ENCODE measurements at places on chromosomes 7 and 10.
A peak's percentile ranks its signal among the peaks of the same experiment; 100 is the strongest.

DNA sequence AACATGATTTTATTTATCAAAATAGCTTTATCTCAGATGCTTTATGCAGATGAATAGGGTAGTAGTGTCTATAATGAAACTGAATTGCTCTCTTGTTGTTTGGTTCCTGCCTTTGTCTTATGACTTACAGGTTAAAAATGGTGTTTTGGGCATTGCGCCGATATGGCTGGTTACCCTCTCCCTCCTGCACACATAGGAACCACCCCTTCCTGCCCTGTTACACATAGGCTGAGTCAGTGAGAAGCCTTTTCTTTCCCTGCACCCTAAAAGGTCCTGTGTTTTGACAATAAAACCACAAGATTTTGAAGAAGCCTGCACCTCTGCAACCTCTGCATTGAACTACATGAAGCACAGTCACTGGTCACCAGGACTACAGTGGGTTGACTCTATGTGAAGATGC is 655.8 kb upstream of the ANKRD30A start:
- DNase-seq: no peak

- DNase-seq: peak; percentile 37
Observed at GRCh38 chr10:29386342-29386999, 97.6 kb downstream of the LYZL1 start.

DNA sequence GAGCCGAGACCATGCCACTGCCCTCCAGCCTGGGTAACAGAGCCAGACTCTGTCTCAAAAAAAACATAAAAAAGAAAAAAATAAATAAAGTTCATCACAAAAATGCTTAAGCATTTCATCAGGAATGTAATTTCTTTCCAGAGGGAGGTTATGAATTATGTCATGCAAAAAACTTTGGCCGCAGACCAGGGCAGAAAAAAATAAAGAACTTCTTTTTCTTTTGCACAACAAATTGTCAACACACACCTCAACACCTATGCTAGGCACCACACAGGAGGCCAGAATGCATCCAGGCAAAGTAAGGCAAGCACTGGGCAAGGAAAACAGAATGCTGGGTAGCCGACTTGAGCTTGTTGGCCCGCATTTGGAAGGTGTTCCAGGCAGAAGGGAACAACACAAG is 3.9 kb downstream of the C10orf62 start:
- no peak for DNase-seq

DNA sequence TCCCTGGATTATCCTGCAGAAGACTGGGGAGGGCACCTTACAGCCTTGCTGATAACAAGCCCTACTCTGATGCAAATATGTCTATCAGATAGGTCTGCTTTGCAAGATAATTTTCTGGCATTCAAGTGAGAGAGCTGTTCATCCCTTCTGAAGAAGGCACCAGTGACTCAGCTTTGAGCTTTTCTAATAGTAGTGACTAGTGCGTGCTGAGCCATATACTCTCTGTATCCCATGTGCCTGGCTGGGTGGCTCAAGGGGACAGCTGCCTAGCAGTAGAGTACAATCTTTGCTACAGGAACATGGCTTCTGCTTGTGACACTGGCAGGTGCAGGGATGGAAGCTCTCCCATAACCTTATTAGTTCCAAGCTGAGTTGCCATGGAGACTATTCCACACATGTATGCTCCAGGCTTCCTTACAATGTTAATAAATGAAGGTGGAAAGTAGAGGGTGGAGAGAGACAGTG is 35.0 kb upstream of the ABCB4 start:
- DNase-seq: no peak

GRCh38 chr10:127275793-127276450 is 79.5 kb upstream of the INSYN2A start:
- no peak for DNase-seq

DNA sequence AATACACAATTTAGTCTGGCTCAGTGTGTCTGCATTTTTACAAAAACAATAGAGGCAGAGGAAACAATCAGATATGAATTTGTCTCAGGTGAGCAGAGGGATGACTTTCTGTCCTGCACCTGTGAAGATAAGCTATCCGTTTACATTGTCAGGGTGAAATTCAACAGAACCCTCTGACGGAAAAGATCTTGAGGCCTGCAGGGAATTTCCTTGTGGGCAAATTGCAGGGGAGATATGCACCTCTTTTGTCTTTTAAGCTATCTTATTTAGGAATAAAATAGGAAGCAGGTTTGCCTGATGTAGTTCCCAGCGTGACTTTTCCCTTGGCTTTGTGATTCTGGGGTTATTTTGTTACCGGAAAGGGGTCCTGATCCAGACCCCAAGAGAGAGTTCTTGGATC is 325.1 kb downstream of the GALNT17 start:
- no peak for DNase-seq

GRCh38 chr10:86064219-86064618 is 302.4 kb downstream of the GRID1 start:
- DNase-seq: no peak

DNA sequence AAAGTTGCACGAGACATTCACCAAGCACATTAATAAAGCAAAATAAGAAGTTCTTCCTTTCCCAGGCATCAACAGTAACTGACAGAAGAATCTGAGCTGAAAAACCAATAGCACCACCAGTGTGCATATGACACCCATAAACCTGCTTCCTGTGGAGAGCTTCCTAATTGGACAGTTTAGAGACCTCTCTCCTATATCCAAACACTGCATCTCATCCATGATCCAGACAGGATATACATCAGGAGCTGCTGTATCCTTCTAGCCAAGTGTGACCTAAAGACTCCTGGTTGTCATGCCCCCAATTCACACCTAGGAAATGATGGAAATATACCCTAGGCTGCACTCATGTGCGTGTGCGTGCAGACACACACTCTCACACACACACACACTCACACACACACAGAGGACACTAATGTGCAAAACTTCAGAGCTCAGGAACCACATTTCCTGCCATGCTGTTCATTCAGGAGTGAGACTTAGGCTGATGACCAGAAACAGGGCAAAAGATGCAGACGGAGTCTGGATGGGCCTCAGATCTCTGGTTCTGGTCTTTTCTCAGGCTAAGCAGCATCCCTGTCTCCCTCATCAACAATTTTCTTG is 58.0 kb downstream of the MAP3K8 start:
- DNase-seq: no peak

DNA sequence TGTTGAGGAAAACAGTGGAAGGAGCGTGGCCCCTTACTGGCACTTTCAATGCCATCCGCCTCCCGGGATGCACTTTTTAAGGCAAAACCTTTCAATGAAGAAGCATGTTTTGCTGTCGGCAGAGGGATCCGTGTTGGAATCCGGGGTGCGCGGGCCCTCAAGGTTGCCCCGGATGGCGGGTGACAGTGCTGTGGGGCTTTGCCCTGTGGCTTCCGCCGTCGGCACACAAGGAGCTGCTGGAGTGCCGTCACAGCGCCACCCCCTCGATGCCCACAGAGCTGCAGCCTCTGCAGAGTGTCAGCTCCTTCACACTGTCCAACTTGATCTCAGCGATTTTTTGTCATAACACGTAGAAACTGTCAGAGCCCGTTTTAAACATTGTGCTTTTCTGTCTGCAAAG is 59.0 kb downstream of the NKX6-2 start:
- no peak for DNase-seq

DNA sequence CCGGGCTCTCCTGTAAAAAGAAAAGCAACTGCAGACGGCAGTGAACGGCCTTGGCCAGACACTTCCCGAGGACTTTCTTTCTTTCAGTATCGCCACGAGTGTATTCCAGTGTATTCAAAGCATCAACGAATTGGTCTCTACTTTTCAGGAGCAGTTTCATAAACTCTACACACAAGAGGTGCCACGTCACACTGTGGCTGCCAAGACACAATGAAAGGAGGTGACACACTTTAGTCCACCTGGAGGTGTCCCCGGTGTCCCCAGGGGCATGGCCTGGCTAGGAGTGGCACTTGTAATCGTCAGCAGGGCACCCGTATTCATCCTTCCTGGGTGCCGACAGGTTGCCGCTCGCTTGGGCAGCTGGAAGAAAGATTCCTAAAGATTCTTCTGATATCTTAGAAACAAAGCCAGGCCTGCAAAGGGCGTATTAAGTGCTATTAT is 5.0 kb downstream of the TNS3 start:
- no peak for DNase-seq

GRCh38 chr10:49080071-49080470 is 35.3 kb downstream of the VSTM4 start:
- no peak for DNase-seq

DNA sequence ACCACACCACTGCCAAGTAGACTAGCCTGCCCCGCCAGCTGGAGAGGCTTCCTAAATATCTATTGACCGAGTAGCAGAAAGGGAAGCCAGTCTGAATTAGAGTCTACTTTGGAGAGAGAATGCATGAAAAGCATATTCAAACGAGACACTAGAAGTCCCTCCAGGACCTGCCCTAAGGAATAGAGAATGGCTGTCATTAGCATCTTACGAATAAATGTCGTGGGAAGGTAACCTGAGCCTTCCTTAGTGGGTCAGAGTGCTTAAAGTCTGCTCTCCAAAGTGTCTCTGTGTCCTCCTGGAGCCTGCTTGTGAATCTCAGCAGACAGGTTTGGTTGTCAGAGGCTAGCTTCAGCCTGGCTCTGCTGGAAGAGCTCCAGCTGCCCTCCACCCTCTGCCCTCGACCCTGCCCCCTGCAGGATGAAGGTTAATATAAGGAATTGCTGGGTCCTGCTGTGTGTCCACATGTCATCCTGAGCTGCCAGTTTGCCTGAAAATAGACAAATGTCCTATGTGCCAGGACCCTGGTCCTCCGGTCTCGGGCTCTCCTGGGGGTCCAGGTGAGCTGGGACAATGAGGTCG is 33.4 kb downstream of the FAM241B start:
- DNase-seq: no peak

DNA sequence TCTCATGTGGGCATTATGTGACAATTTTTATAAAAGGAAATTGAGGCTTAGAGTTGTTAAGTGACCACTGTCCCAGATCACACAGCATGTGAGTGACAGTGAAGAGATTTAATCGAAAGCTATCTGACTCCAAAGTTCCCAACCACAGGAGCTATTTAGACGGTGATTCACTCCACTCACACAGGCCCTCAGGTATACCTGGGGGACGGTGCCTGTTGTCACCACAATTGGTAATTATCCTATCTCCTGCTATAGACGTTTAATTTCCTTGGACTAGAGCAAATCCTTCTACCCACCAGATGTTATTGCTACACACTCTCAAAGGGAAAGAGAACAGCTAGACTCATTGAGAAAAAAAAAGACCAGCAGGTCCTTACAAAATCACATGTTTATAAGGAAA is 145.5 kb downstream of the KLF6 start:
- no peak for DNase-seq

DNA sequence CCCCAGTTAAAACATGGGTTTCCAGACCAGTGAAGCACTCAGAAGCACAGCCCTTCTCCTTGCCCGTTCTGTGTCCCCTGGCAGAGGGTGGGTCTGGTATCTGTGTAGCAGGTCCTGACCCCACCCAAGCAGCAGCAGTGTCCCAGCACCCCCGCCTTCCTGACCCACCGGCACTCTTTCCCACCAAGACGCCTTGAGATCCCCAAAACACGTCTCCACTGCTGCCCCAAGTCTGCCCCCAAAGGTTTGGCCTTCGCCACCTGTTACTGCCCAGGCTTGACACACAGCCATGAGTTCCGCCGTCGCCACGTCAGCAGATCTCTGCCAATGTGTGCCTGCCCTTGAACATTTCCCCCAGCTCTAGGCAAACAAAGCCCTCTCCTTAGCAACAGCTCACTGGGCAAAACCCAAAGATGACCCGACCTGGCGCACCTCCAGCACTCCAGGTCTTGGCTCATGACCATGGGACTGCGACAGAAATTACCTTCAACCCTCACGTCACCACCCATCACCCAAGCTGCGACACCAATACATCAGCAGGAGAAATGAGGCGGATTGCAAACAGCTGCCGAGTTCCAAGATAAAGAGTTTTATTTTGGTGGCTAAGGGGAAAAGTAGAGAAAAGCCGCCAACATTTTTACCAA is 75.6 kb downstream of the CTBP2 start:
- DNase-seq: no peak

DNA sequence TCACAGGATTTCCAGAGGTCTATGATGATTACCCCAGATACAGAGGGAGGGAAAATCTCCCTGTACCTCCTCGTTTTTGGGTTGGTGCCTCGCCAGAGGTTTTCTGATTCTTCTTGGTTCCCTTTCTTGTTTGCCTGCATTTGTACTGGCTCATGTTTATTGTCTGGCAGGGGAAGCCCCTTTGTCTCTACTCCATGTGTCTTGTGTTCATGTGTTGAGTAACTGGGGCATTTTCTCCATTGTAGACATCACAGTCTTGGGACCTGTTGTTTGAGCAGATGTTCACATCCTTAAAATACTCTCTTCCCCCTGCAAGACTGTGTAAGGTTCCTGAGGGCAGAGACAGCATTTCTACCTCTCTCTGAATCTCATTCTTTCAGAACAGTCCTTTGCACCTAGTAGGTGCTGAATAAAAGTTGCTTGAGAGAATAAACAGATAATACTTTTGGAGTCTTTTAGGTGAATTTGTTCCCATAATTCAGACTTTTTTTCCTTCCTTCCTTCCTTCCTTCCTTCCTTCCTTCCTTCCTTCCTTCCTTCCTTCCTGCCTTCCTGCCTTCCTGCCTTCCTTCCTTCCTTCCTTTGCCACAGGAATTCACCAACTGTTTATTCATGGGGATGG is 25.1 kb downstream of the CDK14 start:
- no peak for DNase-seq

- no peak for DNase-seq
Observed at GRCh38 chr10:44369854-44370253, 15.0 kb downstream of the CXCL12 start.

GRCh38 chr10:108877095-108877561 is 1046.2 kb downstream of the XPNPEP1 start:
- DNase-seq: no peak

DNA sequence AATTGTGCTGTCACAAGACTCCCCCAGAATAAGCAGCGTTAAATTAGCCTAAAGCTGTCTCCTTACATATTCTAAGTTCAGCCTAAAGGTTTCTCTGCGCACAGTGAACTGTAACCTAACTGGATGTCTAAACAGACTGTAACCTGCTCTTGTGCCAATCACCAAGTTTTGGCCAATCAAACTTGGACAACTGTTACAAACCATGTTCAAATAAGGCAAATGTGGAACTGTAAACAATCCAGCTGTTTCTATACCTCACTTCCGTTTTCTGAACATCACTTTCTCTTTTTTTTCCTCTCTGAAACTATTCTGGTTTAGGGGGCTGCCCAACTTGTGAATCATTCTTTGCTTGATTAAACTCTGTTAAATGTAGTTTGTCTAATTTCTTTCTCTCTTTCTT is 252.2 kb upstream of the HABP2 start:
- DNase-seq: no peak
